Chondrocyte (in vitro differentiated cells): ENCODE measurements at places on chromosomes 3 and 15. TPM values are rescaled to one million over a fixed set of nuclear protein-coding genes. Genes with fewer than 3 reads are reported as not detected.

The FBXO40 gene
- total RNA-seq: 0.08 TPM in 1 of 3 replicates, not detected in the others

DNA sequence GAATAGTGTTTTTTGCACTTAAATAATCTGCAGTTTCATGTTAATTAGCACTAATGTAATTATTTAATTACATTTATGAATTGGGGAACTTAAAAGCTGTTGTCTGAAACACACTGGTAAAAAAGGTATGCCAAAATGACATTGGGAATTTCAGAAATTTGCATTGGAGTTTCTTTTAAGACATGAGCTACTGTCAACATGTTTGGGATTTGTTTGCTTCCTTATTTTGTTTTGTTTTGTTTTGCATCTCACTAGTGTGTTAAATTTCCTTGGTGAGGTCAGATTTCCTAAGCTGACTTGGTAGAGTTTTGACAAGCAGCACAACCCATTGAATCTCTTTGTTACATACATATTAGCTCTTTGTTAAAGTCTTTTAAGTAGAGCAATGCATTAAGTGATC lies 119.4 kb downstream of the IQCH start:
- H3K27ac ChIP-seq: no peak overlapping the region
- H3K36me3 ChIP-seq: no peaks in the 10 kb centered on the region
- H3K4me1 ChIP-seq: no peaks in the 10 kb centered on the region
- peaks cover 9% of the 10 kb centered on the region for H3K27me3 ChIP-seq
- no peak for DNase-seq
- no peak overlapping the region for H3K4me3 ChIP-seq

DNA sequence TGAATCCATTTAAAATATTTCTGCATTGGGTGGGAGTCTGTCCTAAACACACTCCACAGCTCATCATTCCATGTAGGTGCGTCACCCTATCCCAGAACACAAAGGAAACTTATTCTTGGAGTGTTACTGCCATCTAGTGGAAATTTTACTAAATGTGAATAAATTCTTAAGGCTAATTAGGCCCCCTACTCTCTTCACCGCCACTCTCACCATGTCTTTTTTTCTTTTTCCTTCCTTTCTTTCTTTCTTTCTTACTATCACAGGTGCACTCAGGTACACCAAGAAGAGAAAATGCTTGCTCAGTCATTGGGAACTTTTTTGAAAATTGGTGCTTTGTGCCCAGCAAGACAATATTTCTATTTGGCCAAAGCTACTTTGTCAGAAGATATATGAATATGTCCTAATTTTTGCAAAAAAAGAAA lies 26.4 kb upstream of the ATP8B4 start:
- H3K4me3 ChIP-seq: no peak overlapping the region
- no peak for DNase-seq
- H3K27ac ChIP-seq: no peak overlapping the region
- no peaks in the 10 kb centered on the region for H3K27me3 ChIP-seq
- H3K4me1 ChIP-seq: peaks cover 11% of the 10 kb centered on the region
- no peaks in the 10 kb centered on the region for H3K36me3 ChIP-seq

GRCh38 chr15:90212221-90213098 lies 11.3 kb downstream of the SEMA4B start:
- no peak overlapping the region for H3K4me3 ChIP-seq
- no peak overlapping the region for H3K27ac ChIP-seq
- no peaks in the 10 kb centered on the region for H3K27me3 ChIP-seq
- peaks cover 4% of the 10 kb centered on the region for H3K36me3 ChIP-seq
- H3K4me1 ChIP-seq: peaks cover 7% of the 10 kb centered on the region

The SLC9C1 gene
- total RNA-seq: 0.07 TPM in 1 of 3 replicates, not detected in the others

- H3K27ac ChIP-seq: no peak overlapping the region
- no peak for DNase-seq
- no peak overlapping the region for H3K4me3 ChIP-seq
- H3K36me3 ChIP-seq: peaks cover 46% of the 10 kb centered on the region
- H3K27me3 ChIP-seq: no peaks in the 10 kb centered on the region
These were observed 17.5 kb upstream of the PKM start for GRCh38 chr15:72248514-72248913.

GRCh38 chr3:127394031-127394430 lies 106.2 kb upstream of the PRR20G start:
- no peak overlapping the region for H3K4me3 ChIP-seq
- DNase-seq: peak; percentile 56
- peaks cover 16% of the 10 kb centered on the region for H3K4me1 ChIP-seq

The TMC3 gene
- total RNA-seq: not detected in 3 replicates

DNA sequence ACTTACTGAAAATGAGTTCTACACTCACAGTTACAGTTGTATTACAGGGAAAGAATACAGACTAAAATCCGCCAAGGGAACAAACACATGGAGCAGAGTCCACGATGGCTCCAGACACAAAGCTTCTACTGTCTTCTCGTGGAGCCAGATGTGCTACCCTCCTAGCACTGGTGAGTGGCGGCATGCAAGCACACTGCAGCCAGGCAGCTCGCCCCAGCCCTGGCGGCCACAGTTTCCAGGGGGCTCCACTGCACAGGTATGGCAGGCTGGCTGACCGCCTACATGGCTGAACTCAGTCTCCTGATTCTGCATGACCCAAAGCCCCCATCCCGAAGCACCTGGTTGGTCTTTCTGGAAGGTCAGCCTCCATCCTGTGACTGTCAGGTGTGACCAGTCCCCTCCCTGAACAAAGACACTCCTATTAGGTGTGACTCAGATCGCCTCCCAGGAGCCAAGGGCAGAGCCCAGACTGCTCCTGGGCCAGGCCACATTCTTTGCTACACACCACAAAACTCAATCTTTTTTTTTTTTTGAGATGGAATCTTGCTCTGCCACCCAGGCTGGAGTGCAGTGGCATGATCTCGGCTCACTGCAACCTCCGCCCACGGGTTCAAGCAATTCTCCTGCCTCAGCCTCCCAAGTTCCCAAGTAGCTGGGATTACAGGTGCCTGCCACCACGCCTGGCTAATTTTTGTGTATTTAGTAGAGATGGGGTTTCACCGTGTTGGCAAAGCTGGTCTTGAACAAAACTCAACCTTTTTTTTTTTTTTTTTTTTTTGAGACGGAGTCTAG lies 51.5 kb downstream of the CFAP92 start:
- DNase-seq: no peak
- no peak overlapping the region for H3K4me3 ChIP-seq
- no peaks in the 10 kb centered on the region for H3K36me3 ChIP-seq

The CD200R1 gene
- not detected in 3 replicates for total RNA-seq

The CHL1 gene
- not detected in 3 replicates for total RNA-seq

- no peak overlapping the region for H3K4me3 ChIP-seq
- no peak for DNase-seq
- H3K36me3 ChIP-seq: no peaks in the 10 kb centered on the region
- no peaks in the 10 kb centered on the region for H3K27me3 ChIP-seq
- H3K27ac ChIP-seq: no peak overlapping the region
These were observed 447.8 kb downstream of the MECOM start for GRCh38 chr3:169215461-169216352.

The PLIN1 gene
- total RNA-seq: 0.17 to 0.44 TPM in 2 of 3 replicates, not detected in the other

The PIGBOS1 gene
- 9.5 to 12.3 TPM (median 9.6 TPM) in 3 replicates for total RNA-seq

- no peak overlapping the region for H3K27ac ChIP-seq
- peaks cover 51% of the 10 kb centered on the region for H3K27me3 ChIP-seq
- peaks cover 8% of the 10 kb centered on the region for H3K36me3 ChIP-seq
- no peak overlapping the region for H3K4me3 ChIP-seq
- DNase-seq: peak; percentile 62
These were observed 5.7 kb upstream of the SKOR1 start for GRCh38 chr15:67819636-67820035.

The SLC22A14 gene
- total RNA-seq: 0.62 to 1.2 TPM (median 0.75 TPM) in 3 replicates

- no peaks in the 10 kb centered on the region for H3K4me1 ChIP-seq
- no peak overlapping the region for H3K4me3 ChIP-seq
- H3K27ac ChIP-seq: no peak overlapping the region
- no peaks in the 10 kb centered on the region for H3K36me3 ChIP-seq
These were observed 56.0 kb upstream of the MYRIP start for GRCh38 chr3:39753391-39753790.

DNA sequence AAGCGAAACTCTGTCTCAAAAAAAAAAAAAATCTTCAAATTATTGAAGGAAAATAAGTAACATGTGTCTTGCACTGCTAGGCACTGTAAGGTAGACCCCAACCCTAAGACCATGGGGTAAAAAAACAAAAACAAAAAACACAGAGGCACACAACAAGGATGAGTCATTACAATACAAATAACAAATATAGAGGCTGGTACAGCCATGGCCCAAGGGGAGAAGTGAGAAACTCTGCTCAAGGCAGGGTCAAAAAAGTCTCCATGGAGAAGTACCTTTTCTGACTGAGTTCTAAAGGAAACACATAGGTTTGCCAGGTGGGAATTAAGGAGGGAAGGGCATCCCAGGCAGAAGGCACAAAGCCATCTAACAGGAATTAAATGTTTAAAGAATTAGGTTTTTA lies 54.5 kb downstream of the TOP2B start:
- H3K4me3 ChIP-seq: no peak overlapping the region
- H3K4me1 ChIP-seq: peaks cover 8% of the 10 kb centered on the region
- H3K36me3 ChIP-seq: peaks cover 35% of the 10 kb centered on the region
- no peak for DNase-seq

- no peak overlapping the region for H3K4me3 ChIP-seq
- peak; percentile 28 for DNase-seq
- no peak overlapping the region for H3K27ac ChIP-seq
These were observed 158.5 kb downstream of the FBLN2 start for GRCh38 chr3:13707456-13707855.

- peaks cover 4% of the 10 kb centered on the region for H3K4me1 ChIP-seq
- DNase-seq: no peak
- no peak overlapping the region for H3K4me3 ChIP-seq
These were observed 346.1 kb downstream of the CHST2 start for GRCh38 chr3:143465666-143466065.

The CTSH gene
- 12.0 to 22.5 TPM (median 22.0 TPM) in 3 replicates for total RNA-seq

The TPRA1 gene
- total RNA-seq: 32.5 to 40.3 TPM (median 37.2 TPM) in 3 replicates

The RLBP1 gene
- not detected in 3 replicates for total RNA-seq

The TMEM42 gene
- 14.2 to 14.6 TPM (median 14.3 TPM) in 3 replicates for total RNA-seq

GRCh38 chr3:133833267-133833666 lies 27.7 kb downstream of the SRPRB start:
- H3K4me1 ChIP-seq: no peaks in the 10 kb centered on the region
- H3K27ac ChIP-seq: no peak overlapping the region
- H3K36me3 ChIP-seq: peaks cover 15% of the 10 kb centered on the region
- H3K27me3 ChIP-seq: no peaks in the 10 kb centered on the region
- H3K4me3 ChIP-seq: no peak overlapping the region

The PXYLP1 gene
- 36.0 to 71.6 TPM (median 40.2 TPM) in 3 replicates for total RNA-seq

GRCh38 chr15:42121021-42121420 lies 26.7 kb upstream of the PLA2G4D start:
- H3K27ac ChIP-seq: no peak overlapping the region
- no peaks in the 10 kb centered on the region for H3K4me1 ChIP-seq
- H3K27me3 ChIP-seq: peaks cover 46% of the 10 kb centered on the region
- H3K4me3 ChIP-seq: no peak overlapping the region
